ENCODE measurements at places on chromosomes 2 and 18.

DNA sequence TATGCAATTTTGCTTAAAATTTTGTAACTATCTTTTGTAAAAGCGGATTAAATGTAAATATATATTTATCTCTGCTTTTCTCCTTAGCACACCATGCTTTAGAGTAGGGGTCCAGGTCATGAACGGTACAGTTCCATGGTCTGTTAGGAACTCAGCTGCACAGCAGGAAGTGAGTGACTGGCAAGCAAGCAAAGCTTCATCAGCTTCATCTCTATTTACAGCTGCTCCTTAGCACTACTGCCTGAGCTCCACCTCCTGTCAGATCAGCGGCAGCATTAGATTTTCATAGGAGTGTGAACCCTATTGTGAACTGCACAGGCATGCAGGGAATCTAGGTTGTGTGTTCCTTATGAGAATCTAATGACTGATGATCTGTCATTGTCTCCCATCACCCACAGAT lies 959.0 kb upstream of the SLC39A10 start:
- no peak for DNase-seq

DNA sequence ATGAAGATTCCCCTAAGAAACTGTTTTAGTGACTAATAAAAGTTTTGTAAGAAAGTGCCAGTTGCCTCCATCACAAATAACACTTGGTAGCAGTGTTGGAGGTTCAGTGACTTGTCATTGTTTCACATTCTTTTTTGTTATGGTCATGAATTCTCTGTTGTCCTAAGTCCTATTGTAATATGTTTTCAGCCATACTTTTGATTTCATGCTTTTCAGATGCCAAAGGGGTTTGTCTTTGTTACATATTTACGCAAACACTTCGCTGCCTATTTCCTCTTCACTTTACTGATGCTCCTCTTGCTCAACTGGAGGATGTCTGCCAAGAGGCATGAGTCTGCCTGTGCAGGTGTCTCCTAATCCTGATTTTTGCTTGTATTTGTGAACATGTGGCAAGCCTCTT lies 66.6 kb downstream of the PHLPP1 start:
- DNase-seq, result peak; percentile 77

GRCh38 chr2:71385012-71385411 lies 53.4 kb downstream of the ZNF638 start:
- DNase-seq, result peak; percentile 78

- peak; percentile 10 for DNase-seq
These were observed 10.3 kb downstream of the EDAR start for GRCh38 chr2:108978709-108979111.

GRCh38 chr18:50805732-50806131 lies 14.1 kb downstream of the MRO start:
- DNase-seq, result no peak

GRCh38 chr2:62871506-62871905 lies 166.0 kb downstream of the EHBP1 start:
- no peak for DNase-seq

- DNase-seq, result no peak
These were observed 135.7 kb downstream of the MAIP1 start for GRCh38 chr2:200091126-200091525.
